ENCODE measurements at places on chromosomes 13 and 19. TPM values are rescaled to one million over a fixed set of nuclear protein-coding genes. Genes with fewer than 3 reads are reported as not detected.

WDR87 gene
- not detected for total RNA-seq

ZNF20 gene
- total RNA-seq: 2.2 TPM

OR7C2 gene
- not detected for total RNA-seq

KLK7 gene
- total RNA-seq: 9.3 TPM

ZNF441 gene
- total RNA-seq: 1.2 TPM

ACER1 gene
- not detected for total RNA-seq

ZNF763 gene
- total RNA-seq: 1.7 TPM

CDX2 gene
- not detected for total RNA-seq

SSC5D gene
- total RNA-seq: not detected

MZT1 gene
- 22.5 TPM for total RNA-seq

LILRA1 gene
- total RNA-seq: not detected

FGF14 gene
- total RNA-seq: 0.06 TPM

UQCR11 gene
- total RNA-seq: 114 TPM

KCTD4 gene
- total RNA-seq: 0.63 TPM

CNMD gene
- 2.6 TPM for total RNA-seq

ZNF772 gene
- 6.1 TPM for total RNA-seq

LHB gene
- total RNA-seq: 3.6 TPM

ADGRE2 gene
- under 0.01 TPM for total RNA-seq

SPACA4 gene
- not detected for total RNA-seq
